Vagina (tissue), 2 donors: ENCODE measurements at places on chromosomes 4 and X. TPM values are rescaled to one million over a fixed set of nuclear protein-coding genes. Genes with fewer than 3 reads are reported as not detected.
A peak's percentile ranks its signal among the peaks of the same experiment; 100 is the strongest.

- no peaks in the 10 kb centered on the region for H3K36me3 ChIP-seq
- H3K4me1 ChIP-seq: no peaks in the 10 kb centered on the region
- DNase-seq: no peak
Measured at GRCh38 chr4:81557306-81557705, 85.6 kb upstream of the RASGEF1B start.

- H3K4me3 ChIP-seq: no peak overlapping the region
- H3K27me3 ChIP-seq: no peaks in the 10 kb centered on the region
- H3K36me3 ChIP-seq: no peaks in the 10 kb centered on the region
- no peaks in the 10 kb centered on the region for H3K4me1 ChIP-seq
- DNase-seq: no peak
Measured at GRCh38 chrX:97628807-97629596, 745.3 kb downstream of the RPA4 start.

DNA sequence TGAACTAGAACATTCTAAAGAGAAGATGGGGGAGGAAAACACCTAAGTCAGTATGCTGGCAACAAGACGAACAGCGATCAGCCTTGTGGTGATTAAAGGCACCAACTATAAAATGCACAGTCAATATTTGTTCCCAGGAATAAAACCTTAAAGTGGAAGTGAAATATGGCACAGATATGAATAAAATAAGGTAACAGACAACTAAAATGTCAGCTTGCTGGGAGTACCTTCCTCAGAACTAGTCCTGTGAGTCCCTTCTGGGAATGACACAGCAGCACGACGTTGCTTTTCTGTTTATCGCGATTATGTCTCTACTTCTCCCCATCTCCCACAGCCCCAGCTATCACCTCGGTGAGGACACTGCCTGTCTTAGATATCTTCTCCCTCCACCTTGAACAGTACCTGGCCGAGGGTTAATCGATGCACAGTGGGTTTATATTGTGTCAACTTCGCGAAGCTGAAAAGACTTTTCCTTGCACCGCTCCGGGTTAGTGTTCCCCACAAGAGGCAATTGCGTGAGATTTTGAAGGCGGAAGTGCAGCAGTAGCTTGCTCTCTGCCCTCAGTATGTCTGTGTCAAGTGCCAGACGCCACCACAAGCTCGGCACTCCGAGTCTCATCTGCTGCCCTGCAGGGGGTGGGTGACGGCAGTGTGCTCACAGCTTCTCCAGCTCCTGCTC, 17.4 kb downstream of the MTNR1A start:
- DNase-seq: no peak
- no peaks in the 10 kb centered on the region for H3K4me1 ChIP-seq
- no peaks in the 10 kb centered on the region for H3K27me3 ChIP-seq
- no peak overlapping the region for H3K27ac ChIP-seq

DNA sequence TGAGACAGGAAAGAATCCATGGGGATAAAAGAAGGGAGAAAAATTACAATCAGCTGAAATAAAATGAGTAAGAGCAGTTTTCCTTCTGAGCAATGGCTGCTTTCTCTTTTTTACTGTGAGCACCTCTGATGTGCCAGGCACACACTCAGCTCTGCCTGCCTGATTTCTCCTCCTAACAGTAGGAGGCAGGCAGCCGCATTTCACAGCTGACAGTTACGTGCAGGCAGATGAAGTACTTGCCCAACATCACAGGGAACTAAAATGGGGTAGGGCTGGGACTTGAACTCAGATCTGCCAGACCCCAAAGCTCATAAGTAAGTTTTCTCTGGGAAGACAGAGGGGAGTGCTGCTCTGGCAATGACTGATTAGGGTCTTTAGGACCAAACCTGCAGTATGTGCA, 54.6 kb downstream of the C4orf50 start:
- H3K36me3 ChIP-seq: no peaks in the 10 kb centered on the region
- H3K27ac ChIP-seq: no peak overlapping the region
- DNase-seq: peak; percentile 52
- no peaks in the 10 kb centered on the region for H3K4me1 ChIP-seq

DNA sequence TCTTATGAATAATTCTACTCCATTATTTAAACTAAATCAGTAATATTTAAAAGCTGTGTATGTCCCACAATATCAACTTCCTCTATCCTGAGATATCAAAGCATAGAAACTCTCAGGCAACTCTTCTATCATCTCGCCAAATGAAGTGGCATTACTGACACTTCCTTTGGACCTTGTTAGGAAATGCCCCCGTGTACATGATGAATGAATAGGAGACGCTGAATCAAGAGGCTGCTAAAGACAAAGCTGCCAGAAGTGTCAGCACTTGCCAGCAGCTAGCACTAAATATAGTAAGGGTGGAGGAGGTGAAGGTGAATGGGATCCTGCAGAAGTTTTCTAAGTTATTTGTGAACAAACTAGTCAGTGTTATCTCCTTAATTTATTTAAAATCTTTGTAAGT, 99.5 kb upstream of the BLTP1 start:
- DNase-seq: no peak
- H3K27me3 ChIP-seq: no peaks in the 10 kb centered on the region
- H3K36me3 ChIP-seq: no peaks in the 10 kb centered on the region
- no peak overlapping the region for H3K27ac ChIP-seq
- no peaks in the 10 kb centered on the region for H3K4me1 ChIP-seq
- no peak overlapping the region for H3K4me3 ChIP-seq

- no peaks in the 10 kb centered on the region for H3K27me3 ChIP-seq
- H3K36me3 ChIP-seq: no peaks in the 10 kb centered on the region
- peaks cover 32% of the 10 kb centered on the region for H3K4me1 ChIP-seq
- H3K27ac ChIP-seq: peak overlapping the region; percentile 51
- H3K4me3 ChIP-seq: peak overlapping the region; percentile 38
- DNase-seq: no peak
Measured at GRCh38 chr4:23888421-23889319, 1.2 kb downstream of the PPARGC1A start.

GRCh38 chrX:54066841-54067240, 22.6 kb upstream of the PHF8 start:
- H3K27me3 ChIP-seq: no peaks in the 10 kb centered on the region
- no peak overlapping the region for H3K4me3 ChIP-seq
- no peaks in the 10 kb centered on the region for H3K36me3 ChIP-seq
- H3K27ac ChIP-seq: no peak overlapping the region

DNA sequence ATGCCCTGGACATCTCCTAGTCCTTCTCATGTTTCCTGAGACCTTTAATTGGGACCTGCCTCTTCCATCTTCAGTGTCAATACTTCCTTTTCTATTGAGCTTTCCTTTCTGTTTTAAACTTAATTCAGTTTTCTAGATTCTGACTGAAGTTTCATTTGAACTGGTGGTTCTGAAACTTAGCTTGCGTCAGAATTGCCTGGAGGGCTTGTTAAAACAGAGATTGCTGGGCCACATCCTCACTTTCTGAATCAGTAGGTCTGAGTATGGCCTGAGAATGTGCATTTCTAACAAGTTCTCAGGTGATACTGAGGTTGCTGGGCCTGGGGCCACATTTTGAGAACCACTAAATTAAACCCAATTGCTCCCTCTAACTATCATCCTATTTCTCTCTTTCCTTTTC, 152.1 kb upstream of the DGKK start:
- no peak overlapping the region for H3K27ac ChIP-seq
- no peak overlapping the region for H3K4me3 ChIP-seq
- DNase-seq: no peak
- H3K4me1 ChIP-seq: no peaks in the 10 kb centered on the region
- H3K27me3 ChIP-seq: no peaks in the 10 kb centered on the region
- H3K36me3 ChIP-seq: no peaks in the 10 kb centered on the region

DNA sequence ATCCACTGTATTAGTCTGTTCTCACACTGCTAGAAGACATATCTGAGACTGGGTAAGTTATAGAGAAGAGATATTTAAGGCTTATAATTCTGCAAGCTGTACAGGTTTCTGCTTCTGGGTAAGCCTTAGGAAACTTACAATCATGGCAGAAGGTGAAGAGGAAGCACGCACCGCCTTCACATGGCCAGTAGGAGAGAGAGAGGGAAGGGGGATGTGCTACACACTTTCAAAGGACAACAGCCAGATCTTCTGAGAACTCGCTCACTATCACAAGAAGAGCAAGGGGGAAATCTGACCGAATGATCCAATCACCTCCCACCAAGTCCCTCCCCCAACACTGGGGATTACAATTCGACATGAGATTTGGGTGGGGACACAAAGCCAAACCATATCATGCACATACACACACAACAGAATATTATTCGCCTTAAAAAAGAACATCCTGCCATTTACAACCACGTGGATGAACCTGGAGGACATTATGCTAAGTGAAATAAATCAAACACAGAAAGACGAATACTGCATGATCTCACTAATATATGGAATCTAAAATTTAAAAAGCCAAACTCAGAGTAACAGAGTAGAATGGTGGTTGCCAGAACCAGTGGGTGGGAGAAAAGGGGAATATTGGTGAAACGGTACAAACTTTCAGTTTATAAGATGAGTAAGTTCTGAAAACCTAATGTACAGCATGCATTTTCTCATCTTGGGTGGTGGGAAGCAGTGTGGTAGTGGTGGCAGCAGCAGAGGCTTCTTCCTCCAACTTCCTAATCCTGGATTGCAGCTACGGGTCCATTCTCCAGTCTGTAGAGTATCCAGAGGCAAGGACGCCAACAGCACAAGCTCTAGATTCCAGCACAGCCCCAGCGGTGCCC, 12.8 kb downstream of the FRYL start:
- DNase-seq: no peak
- H3K4me1 ChIP-seq: peaks cover 48% of the 10 kb centered on the region

LDB2 gene
- 70.0 TPM for total RNA-seq

MAMLD1 gene
- 3.2 TPM for total RNA-seq

RASGEF1B gene
- 13.5 TPM for total RNA-seq

ANXA3 gene
- total RNA-seq: 11.8 TPM
